ENCODE measurements at places on chromosomes 7 and 10. TPM values are rescaled to one million over a fixed set of nuclear protein-coding genes. Genes with fewer than 3 reads are reported as not detected.

DNA sequence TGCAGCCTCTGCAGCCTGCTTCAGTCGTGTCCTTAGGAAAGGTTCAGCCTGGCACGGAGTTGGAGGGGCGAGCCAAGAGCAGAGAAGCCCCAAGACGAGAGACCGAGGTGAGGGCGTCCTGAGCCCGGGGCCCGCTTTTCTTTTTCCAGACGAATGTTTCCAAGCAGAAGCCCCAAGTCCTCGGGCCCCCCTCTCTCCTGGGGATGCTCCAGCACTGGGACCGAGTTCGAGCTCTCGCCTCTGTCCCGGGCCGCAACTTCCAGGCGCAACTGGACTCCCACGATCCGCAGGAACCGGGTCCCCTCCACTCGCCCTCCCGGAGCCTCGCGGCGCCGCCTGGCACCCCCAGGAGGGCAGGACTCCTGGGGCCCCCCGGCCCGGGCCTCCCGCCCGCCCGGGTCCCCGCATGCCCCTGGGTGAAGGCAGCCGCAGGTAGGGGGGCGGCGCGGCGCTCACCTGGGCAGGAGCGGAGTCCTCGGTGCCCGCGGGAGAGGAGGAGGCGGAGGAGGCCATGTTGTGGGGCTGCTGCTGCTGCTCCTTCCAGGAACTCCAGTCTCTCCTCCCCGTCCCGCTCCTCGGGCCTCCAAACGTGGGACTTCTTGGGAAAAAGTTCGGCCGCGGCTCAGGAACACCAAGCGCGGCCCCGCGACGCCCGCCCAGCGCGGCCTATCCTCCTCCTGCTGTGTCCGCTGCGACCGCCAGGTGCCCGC lies 45.3 kb upstream of the CDK1 start:
- no peak for DNase-seq

DNA sequence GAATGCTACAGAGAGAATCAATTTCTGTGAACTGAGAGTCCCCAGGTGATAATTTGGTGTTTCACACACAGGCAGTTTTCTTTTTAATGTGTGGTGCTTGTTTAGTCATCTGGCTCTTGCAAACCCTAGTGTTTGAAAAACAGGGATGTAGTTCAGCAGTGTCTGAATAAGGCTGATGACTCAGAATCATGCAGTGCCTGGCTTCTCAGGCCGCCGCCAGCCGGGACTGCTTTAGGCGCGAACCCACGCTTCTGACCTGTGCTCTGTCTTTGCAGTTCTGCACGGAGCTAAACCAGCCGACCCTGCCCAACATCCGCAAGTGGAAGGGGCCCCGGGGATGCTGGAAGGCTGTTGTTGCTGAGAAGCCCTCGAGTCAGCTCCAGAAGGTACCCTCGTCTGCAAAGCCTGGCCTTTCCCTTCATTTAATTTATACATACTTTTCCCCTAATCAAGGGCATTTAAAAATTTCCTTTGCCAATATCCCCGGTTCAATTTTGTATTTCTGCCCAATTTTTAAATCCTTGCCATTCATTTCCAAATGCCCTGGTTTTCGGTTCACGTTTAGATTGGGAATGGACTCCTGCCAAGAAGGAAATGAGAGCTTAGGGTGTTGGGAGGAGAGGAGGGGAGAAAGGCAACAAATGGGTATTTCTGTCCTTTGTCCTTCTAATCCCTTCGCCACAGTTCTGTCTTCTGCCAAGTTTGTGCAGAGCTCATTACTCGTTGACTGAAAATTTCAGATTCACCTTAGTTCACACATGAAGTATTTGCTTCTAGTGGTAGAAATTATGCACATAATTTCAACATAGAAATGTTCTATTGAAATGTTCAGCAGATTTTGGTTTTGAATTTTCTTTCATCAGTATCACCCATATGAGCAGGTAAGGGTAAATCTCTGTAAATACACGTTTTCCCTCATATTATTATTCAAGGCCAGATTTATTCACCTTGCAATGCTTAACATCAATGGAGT lies 108.5 kb upstream of the ANLN start:
- DNase-seq: no peak

- DNase-seq: no peak
Observed at GRCh38 chr10:45015590-45015989, 14.9 kb downstream of the ZNF22 start.

DNA sequence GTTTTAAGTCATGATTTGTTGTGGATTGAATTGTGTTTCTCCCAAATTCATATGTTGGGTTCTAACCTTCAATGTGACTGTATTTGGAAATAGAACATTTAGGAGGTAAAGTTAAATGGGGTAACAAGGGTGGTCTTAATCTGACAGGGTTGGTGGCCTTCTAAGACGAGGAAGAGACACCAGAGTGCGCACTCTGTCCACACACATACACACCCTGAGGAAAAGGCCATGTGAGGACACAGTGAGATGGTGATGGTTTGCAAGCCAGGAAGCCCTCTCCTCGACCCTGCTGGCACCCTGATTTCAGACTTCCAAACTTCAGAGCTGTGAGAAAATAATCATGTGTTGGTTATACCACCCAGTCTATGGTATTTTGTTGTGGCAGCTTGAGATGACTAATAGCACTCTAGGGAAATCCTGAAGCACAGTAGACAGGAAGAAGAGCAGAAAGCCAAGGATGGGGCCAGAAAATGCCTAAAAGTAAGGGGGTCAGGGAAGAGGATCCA lies 28.0 kb upstream of the SEM1 start:
- DNase-seq: no peak

DNA sequence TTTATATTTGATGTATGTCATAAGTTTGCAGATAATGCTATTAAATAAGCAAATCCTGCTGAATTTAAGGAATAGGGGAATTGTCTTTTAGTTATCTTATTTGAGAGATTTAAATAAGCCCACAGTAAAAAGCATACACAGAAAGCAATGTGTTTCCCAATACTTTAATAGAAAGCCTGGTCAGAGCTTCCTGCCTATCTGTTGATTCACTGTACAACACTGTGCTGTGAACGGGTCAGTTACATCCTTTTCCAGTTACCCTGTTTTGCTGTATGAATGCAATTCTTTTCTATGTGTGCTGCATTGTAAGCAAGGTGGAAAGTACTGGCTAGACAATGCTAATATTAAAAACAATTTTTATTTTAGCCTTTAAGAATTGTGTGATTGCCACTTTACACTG lies 81.2 kb downstream of the ANKRD7 start:
- no peak for DNase-seq

DNA sequence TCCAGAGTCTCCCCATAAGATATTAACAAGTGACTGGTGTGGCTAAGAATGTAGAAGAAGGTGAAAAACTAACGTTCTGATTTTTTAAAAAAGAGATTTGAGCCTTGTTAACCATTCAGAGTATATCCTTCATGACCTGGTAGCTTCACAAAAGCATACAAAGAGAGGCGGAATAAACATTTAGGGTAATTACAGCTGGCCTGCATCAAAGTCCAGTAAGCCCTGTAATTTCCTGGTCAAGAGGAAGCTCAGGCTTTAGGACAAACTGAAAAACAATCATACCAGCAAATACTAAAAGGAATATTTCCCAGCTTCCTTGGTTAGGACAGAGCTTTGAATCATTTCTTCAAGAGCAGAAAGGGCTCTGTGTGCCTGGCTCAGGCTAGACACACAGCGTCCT lies 165.2 kb downstream of the COBL start:
- DNase-seq: no peak

DNA sequence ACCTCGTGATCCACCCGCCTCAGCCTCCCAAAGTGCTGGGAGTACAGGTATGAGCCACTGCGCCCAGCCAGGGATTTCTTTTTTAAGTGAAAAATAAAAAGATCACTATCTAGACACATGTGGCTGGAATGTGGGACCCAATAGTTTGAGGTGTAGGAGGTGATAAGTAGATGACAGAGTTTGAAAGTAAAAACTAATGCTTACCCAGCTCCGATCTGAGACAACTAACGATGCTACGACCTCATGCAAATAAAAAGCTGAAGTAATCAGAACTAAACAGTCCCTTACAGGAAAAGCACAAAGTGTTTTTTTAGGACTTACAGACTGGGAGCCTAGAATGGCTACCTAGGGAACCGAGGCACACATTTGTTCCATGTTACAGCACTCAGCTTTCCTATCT lies 23.0 kb downstream of the PCGF6 start:
- DNase-seq: no peak

- no peak for DNase-seq
Observed at GRCh38 chr7:84370114-84370513, 175.5 kb upstream of the SEMA3A start.

DNA sequence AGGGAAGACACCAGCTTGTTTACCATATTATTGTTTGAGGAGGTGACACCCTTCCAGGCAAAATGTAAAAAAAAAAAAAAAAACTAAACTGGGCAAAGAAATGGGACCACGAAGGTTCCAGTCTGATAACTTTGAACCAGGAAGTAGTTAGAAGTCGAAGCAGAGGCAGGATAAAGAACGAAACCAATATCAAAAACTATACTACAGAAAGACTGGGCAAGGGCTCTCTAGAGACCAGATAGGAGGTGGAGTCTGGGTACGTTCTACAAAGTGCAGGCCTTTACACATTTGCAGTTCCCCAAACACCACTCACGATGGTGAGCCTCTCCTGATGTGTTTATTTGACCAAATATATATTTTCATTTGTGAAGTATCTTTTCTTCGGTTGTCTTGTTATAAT lies 125.7 kb upstream of the CDK1 start:
- DNase-seq: no peak

- no peak for DNase-seq
Observed at GRCh38 chr10:76950354-76950753, 687.3 kb downstream of the KCNMA1 start.

DNA sequence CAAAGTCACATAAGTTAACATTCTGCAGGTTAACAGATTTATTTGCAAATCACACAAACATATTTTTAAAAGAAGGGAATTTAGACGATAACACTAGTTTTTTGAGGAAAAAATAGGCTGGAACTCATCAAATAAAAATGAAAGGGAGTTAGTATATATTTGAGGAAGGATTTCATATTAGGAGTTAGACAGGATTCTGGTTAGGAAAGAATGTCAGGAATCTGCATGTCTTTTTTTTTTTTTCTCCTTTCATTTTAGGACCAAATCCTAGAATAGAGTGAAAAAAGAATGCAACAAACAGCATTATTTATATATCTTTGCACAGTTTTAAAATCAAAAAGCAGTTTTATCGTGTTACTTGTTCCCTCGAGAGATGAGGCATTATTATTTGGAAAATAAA lies 8.9 kb upstream of the TRDMT1 start:
- DNase-seq: no peak

GRCh38 chr10:107546284-107546683 lies 381.8 kb upstream of the SORCS1 start:
- no peak for DNase-seq

DNA sequence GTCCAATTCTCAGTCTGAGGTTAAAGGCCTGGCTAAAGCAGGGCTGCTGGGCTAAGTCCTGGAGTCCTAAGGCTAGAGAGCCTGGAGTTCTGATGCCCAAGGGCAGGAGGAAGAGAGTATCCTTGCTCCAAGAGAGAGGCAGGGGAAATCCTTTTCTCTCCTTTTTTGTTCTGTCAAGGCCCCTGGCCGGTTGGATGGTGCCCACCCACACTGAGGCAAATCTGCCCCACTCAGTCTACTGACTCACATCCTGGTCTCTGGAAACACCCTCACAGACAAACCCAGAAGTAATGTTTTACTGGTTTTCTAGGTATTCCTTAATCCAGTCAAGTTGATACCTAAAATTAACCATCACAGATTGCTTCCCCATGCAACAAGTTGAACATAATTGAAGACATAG lies 23.0 kb downstream of the ZNF518A start:
- DNase-seq: no peak

DNA sequence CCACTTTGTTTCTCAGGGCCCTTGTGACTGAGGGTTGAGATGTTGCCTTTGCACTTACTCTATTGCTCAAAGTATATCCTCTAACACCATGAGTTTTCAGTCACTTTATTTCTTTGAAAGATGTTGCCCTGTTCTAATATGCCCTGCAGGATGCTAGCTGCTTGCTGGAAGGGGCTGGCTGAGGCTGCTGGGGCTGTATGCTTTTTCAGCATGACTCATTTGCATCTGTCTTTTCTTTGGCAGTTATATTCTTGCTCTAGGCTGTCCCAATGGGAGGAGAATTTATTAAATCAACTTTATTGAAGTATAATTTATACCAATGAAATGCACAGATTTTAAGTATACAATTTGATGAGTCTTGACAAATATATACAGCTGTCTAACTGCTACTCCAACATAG lies 157.7 kb downstream of the PLPP4 start:
- no peak for DNase-seq

DNA sequence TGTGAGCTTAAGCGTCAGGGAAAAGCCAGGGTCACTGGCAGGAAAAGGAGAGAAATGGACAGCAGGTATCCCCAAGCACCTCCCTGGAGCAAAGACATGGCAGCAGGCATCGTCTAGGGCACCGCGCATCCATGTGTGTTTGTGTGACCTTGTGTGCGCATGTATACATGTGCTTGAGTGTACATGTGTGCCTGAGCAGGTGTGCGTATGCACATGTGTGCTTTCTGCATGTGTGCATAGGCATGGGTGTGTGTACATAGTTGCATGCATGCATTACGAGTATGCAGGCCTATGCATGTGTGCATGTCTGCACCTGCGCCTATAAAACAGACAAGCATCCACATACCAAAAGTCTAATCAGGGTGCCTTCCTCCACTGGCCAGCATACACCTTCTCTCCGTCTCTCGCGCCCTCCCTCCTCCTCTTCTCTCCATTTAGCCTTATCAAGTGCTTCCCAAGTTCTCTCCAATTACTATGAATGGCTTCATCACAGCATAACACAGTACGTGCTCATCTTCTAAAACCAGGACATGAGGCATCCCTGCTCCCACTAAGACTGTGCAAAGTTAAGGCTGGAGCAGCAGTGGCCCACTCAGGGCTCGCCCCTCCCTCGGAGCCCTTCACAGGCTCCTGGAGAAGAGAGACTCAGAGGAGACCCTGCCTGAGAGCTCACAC lies 30.6 kb downstream of the RASGEF1A start:
- DNase-seq: no peak

DNA sequence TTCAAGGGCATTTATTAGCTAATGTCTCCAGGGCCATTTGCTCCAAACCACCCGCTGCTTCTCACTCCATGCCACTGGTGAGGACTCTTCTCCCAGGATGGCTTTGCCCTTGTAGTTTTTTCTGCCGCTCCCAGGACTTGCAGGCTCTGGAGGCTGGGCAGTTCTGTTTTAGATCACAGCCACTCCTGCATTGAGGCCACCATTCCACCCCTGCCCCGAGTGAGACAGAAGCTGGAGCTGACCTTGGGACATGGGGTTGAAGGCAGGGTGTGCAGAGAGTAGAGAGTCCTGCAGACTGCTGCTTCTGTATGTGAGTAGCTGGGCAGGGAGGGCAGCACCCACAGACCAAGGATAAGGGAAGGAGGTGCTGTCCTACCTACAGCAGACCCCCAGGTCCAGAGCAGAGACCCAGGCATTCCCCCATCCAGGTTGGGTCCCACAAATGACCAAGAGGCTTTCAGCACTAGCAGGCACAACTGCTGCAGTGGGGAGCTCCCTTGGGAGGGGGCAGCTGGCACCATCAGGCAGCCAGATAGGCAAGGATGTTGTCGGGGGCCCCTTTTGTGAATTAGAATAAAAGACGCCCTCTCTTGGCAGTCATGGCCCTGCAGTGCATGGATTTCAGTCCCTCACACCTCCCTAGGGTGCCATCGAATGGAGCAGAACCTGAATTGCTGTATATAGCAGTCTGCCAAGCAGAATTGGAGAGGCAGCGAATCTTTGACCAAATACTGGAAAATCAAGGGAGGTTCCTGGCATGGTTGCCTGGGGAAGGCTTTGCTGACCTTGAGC lies 22.7 kb upstream of the ADCYAP1R1 start:
- no peak for DNase-seq

The PAX4 gene
- not detected for total RNA-seq

The GSTO2 gene
- 9.6 TPM for total RNA-seq

The MLLT10 gene
- total RNA-seq: 49.6 TPM

The PHKG1 gene
- not detected for total RNA-seq

The CNPY1 gene
- total RNA-seq: not detected

The AMPH gene
- not detected for total RNA-seq

The ATOH7 gene
- total RNA-seq: not detected

The STAG3 gene
- 0.95 TPM for total RNA-seq

The FERD3L gene
- total RNA-seq: not detected

Data from esophagus squamous epithelium (tissue), 5 donors.